ENCODE measurements at places on chromosomes 7 and 10. TPM values are rescaled to one million over a fixed set of nuclear protein-coding genes. Genes with fewer than 3 reads are reported as not detected.

The HTR5A gene
- total RNA-seq = not detected

DNA sequence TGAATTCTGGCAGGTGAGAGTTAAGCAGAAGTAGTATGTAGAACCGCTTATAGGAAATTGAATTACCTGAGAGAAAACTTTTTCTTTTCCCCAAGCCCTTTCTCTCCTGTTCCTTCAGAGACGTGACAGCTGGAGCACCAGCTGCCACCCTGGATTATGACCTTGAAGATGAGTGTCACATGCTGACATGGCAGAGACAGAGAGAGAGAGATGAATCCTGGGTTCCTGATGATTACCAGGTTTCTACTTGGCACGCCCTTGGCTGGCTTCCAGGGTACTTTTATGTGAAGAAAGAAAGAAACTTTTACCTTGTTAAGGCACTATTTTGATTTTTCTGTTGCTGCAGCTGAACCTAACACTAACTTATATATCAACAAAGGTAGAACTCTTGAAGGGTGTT, 99.9 kb downstream of the GPR26 start:
- DNase-seq = no peak

The GATA3 gene
- 48.1 TPM for total RNA-seq

DNA sequence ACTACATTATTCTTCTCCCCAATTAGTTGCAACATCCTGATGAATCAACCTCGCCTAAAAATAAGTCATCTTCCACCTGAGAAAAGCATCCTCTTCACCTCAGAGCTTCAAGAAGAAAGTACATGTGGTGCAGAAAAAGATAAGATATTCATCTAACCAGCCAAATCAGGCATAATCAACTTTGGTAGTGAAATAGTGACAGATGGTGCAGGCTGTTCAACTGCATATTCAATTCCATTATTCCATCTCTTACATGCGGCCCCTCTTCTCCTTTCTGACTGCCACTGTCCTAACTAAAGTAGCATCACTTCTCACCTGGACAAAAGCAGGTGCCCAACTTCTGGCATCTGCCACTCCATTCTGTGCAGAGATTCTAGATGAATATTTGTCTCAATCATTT, 148.4 kb upstream of the STEAP1 start:
- no peak for DNase-seq

The MBL2 gene
- not detected for total RNA-seq

Data from activated CD4-positive, alpha-beta T cell treated with anti-CD3 and anti-CD28 coated beads, Interleukin-2, amount 10 ng/mL, durations not matched to agents 7 days and 5 days (primary cell).